ENCODE measurements at places on chromosomes 11 and 22.
A peak's percentile ranks its signal among the peaks of the same experiment; 100 is the strongest.

DNA sequence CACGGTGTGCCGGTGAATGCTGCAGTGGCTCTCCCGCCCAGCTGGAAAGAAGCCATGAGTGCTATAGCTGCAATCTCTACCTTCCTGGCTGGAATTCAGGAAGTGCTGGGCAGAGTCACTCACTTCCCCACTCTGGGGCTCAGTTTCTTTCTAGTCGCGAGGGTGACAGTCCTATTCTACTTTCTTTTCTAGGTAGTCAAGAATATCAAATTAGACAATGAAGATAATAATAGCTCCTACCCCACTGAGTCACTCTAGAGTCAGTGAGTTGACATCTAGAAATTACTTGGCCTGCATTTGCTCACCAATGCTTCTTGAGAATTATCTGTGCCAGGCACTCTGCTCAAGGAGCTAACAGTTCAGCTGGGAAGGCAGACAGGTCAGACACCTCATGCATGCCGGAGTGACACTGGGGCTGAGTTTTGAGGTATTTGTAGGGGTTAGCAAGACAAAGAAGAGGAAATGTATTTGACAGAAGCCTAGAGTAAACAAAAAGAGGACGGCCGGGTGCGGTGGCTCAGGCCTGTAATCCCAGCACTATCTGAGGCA, 3.2 kb downstream of the CENPM start:
- DNase-seq: no peak

DNA sequence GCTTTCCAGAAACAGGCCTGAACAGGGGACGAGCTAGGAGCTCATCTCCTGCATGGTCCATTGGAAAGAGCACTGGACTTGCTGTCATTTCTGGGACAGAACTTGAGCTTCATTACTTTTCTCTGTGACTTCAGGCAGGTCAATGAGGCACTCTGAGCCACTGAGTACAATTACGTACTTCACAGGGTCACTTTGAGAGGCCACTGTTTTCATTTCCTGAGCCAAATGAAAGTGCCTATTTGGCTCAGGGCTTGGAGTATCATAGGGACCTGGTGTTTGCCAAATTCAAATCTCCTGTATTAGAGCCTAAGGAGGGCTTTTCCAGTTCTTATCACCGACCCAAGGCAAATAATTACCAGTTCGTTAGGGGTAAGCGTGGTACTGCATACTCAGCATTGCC, 319.3 kb downstream of the CADM1 start:
- no peak for DNase-seq

DNA sequence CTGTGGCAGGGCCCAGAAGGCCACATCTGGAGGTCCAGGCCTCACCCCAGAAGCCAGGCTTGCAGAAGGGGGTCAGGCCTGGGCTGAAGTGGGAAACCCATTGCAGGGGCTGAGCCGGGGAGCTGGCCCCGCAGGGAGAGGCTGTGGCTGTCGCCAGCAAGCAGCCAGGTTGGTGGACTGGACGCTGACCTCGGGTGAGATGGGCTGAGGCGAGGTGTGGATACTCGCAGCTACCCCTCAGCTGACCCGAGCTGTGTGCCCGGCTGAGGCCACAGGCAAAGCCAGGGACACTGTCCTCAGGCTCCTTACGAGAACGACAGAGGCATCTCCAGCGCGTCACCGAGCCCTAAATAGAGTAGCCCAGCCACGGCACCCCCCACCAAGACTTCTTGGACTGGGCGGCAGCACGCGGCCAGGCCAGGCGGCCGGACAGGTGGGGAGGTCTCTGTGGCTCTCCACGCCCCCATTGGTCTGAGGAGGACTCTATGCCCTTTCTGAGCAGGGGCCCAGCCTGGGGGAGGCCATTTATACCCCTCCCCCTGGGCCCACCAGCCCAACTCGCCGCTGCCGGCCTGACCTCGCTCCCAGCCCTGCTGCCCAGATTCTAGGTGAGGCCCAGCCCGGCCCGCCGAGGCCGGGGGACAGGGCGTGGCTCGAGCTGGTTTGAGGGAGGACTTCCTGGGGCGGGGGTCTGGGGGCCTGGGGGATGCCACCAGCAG, at the start of gene TNNI2:
TSS of gene TNNI2 (plus strand) at position 556 of the 719 bp plus-strand sequence. CDS start 716 bp downstream, outside the sequence.
- DNase-seq: no peak

- no peak for DNase-seq
Measured at GRCh38 chr11:95344932-95345642, 114.1 kb upstream of the SESN3 start.

DNA sequence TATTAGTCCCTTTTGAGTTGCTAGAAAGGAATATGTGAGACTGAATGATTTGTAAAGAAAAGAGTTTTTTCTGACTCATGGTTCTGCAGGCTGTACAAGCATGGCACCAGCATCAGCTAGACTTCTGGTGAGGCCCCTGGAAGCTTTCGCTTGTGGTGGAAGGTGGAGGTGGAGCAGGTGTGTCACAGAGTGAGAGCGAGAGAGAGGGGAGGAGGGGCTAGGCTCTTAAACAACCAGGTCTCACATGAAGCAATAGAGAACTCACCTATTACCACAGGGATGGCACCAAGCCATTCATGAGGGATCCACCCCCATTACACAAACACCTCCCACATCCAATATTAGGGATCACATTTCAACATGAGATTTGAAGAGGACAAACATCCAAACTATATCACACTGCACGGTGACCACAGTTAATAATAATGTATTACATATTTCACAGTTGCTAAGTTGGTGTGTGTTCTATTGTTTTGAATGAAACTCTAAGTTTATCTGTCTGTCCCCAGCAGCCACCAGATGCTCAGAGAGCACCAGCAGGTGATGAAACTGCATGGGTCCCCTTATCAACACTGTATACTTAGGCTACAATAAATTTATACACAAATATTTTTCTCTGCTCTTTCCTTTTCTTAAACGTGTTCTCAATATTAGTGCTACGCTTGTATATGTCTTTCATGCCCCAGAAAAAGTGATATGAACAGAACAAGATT, 14.1 kb downstream of the ZFP91 start:
- no peak for DNase-seq

DNA sequence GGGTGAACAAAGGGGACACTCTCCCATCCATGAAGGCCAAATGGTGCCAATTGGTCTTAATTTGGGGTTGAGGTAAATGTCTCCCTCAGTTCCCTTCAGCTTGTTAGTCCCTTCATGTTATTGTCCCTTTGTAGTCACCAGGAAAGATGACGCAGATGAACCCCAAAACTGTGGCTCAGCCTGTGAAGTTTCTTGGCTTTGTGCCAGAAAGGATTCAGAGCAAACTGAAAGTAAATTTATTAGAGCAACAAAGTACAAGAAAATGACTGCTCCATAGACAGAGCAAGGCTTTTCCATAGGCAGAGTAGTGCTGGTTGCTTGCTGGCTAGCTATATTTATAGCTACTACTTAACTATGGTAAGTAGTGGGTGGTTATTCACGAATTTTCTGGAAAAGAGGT, 16.7 kb downstream of the OR4C3 start:
- DNase-seq: no peak

- no peak for DNase-seq
Measured at GRCh38 chr11:78365381-78365792, 52.2 kb downstream of the GAB2 start.

DNA sequence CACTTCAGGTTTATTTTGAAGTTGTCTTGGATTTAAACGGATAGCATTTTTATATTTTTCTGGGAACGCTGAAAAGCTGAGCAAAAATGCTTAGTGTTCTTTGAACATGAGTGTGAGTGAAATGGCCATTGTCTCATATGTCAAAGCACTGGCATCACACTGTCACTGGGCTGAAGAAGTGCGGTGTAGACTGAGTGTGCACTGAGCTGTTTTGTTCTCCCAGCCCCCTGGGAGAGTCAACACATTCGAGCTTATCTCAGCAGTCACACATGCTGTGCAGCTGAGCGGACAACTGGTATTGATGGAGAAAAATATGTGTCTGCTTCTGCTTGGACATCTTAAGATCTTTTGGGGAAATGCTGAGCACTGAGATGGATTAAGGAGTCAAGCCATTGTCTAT, 90.8 kb downstream of the TECTA start:
- DNase-seq: no peak

GRCh38 chr11:127966821-127967220, 620.5 kb downstream of the ETS1 start:
- no peak for DNase-seq

GRCh38 chr22:23008896-23009295, 61.4 kb upstream of the GNAZ start:
- no peak for DNase-seq

GRCh38 chr11:96196181-96196662, 146.8 kb downstream of the MAML2 start:
- DNase-seq: no peak

GRCh38 chr11:63680834-63681320, 423 bp upstream of the RTN3 start:
- DNase-seq: peak; percentile 42

DNA sequence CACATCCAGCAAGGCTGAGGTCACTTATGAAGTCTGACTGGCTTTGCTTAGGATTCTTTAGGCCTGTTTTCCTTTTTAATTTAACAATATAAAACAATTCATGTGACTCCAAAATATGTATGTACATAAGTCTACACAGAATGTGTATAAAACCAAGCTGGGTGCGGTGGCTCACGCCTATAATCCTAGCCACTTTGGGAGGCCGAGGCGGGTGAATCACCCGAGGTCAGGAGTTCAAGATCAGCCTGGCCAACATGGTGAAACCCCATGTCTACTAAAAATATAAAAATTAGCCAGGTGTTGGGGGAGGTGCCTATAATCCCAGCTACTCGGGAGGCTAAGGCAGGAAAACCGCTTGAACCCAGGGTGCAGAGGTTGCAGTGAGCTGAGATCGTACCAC, 83.1 kb downstream of the SHANK2 start:
- DNase-seq: no peak

DNA sequence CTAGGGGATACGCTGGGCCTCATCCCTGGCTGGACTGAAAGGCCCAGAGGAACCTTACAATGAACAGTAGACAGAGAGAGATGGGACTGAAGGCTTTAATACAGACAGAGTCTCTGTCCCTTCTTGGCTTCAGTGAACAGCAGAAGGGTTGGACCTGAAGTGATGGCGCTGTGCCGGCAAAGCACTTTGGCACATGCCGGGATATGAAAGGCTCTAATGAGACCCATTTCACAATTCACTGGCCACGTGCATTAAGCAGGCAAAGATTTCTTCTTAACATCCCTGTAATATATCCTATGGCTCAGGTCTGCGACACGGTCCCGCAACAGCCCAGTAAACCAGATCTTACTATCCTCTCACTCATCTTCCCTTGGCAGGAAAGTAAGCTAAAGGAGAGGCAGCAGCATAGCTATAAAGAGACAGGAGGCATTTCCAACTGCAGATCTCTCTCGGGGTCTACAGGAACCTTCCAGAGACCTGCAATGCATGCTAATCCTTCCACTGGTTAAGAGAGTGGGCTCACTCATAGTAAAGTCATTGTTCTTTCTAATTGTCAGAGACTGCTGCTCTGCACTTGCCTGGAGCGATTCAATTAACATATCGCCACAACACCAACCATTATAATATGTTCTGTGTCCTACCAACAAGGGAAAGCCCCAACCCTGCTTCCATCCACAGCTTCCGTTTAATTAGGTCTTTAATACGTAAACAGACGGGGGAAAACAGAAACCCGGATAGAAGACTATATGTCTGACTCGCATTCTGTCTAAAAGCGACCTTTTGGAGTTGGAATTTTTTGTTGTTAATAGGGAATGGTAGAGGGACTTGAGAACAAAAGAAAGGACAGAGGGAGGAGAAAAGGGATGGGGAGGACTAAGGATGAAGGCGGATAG, 1179.0 kb downstream of the LRRC4C start:
- no peak for DNase-seq

GRCh38 chr11:132035766-132036165, 665.4 kb downstream of the NTM start:
- no peak for DNase-seq

DNA sequence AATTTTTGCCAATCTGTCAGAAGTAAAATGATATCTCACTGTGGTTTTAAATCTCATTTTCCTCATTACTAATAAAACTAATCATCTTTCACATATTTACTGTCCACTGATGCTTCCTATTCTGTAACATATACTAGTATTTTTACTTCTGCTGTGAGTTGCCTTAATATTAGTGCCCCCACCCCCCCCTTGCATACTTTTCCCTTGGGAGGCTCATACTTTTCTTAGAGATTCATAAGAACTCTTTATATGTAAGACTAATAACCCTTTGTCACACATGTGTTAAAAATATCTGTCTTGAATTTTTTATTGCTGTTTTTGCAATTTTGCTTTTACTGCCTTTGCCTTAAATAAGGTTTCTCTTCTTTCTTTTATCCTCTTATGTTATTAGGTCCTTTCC, 87.2 kb downstream of the PHF21A start:
- DNase-seq: no peak

GRCh38 chr11:60762851-60763691, 6.4 kb downstream of the MS4A15 start:
- DNase-seq: peak; percentile 68

- DNase-seq: peak; percentile 52
Measured at GRCh38 chr11:118838905-118839553, 44.7 kb upstream of the CXCR5 start.

GRCh38 chr11:121513807-121514206, 61.0 kb upstream of the SORL1-AS1 start:
- no peak for DNase-seq

DNA sequence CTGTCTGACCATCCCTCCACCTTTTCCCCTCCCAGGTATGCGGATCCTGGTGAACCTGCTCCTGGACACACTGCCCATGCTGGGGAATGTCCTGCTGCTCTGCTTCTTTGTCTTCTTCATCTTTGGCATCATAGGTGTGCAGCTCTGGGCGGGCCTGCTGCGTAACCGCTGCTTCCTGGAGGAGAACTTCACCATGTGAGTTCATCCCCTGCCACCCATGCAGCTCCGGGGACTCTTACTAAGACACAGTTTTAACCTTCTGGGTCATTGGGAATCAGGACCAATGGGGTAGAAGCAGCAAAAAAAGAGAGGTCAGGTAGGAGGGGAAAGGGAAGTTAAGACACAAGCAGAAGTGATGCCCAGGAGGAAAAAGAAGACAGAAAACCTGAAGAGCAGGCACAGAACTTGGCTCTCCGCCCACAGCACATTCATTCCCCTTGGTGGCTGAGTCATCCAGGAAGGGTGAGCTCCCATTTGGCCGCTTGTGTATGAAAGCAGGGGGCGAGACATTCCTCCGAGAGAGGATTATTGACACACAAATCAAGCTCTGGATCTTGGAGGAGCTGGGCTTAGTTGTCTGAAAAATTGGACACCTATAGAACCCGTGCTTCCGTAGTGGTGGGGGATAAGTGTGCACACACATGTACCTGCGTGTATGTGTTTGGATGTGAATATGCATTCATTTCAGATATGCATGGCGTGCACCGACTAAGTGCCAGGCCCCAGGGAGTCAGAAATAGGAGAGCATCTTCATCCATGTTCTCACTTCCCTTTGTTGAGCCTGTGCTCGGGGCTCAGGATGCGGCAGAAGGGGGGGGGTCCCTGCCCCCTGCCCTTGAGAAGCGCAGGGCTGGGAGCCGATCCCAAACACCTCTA, 64.2 kb downstream of the CACNA1I start:
- DNase-seq: no peak

GRCh38 chr11:124872280-124872679, 7.0 kb downstream of the ROBO3 start:
- DNase-seq: no peak

Data from GM13977 (cell line).